ENCODE measurements at places on chromosomes 16 and 17.

GRCh38 chr17:43003542-43004172 is 2.9 kb upstream of the IFI35 start:
- no peak for DNase-seq

GRCh38 chr17:34434052-34434451 is 71.0 kb upstream of the CCL1 start:
- DNase-seq, result no peak

DNA sequence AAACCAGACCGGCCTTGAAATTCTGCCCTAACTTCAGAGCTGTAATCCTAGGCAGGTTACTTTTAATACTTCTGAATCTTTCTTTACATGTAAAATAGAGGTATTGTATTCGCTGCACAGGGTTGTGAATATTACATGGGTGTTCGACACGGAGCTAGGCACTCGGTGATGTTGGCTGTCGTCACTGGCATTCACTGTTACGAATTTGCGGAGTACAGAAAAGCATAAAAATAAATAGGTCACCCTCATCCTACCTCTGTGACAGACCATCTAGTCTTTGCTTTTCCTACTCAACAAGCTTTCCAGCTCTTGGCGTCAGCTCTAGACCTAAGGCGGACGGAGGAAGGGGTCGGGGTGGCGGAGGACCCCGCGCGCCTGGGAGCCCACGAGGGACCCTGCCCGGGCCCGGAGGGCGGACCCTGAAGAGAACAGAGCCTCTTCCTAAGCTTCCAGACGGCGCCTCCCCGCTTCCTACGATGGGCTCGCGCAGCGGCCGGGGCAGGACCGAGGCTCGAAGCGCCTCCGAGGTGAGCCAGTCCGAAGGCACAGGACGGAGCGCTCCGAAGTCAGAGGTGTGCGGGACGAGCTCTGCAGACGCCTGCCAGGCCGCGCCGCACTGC is 879 bp upstream of the SPG7 start:
- DNase-seq, result no peak

- DNase-seq, result no peak
These were observed 1.3 kb downstream of the HGS start for GRCh38 chr17:81685108-81685507.

- no peak for DNase-seq
These were observed 8.6 kb downstream of the UTP4 start for GRCh38 chr16:69141014-69141413.

- no peak for DNase-seq
These were observed 332.8 kb downstream of the MAF start for GRCh38 chr16:79267781-79268180.

- no peak for DNase-seq
These were observed 11.7 kb upstream of the CUEDC1 start for GRCh38 chr17:57966875-57967274.

- no peak for DNase-seq
These were observed 12.7 kb upstream of the STAC2 start for GRCh38 chr17:39238311-39238972.

- no peak for DNase-seq
These were observed 4.5 kb upstream of the HEXIM1 start for GRCh38 chr17:45143767-45144198.

DNA sequence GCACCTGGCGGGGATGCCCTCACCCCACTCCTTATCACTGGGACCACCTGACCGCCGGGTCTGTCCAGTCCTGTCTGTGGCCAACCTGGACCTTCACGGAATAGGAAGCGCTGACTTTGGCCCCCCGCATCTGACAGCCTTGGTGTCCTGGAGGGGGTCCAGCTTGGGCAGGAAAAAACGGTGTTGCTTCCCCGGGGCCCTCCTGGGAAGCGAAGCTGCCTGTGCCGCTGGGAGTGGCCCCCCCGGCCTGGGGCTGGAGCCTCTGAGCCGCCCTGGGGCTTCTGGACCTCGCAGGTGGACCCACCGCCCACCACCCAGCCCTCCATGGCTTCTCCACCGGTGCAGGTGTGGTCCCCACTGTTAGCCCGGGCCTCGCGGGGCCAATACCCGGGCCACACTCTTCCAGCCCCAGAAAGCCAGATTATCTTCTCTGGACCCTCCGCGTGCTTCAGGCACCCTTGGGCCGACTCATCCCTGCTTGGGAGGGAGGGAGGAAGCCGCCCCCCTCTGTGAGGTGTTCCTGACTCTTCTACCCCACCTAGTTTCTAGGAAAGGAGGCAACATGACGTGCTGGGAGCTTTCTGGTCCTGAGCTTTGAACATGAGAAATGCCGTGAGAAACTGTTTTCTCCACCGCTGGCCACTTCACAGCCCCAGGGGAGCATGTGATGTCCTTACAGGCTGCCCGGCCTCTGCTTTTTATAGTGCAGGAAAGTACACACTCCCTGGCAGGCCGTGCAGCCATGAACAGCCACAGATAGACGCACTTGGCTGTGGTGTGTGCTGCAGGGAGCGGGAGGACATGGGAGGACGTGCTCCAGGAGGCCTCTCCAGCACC is 1.1 kb downstream of the C1QTNF1 start:
- DNase-seq, result no peak

DNA sequence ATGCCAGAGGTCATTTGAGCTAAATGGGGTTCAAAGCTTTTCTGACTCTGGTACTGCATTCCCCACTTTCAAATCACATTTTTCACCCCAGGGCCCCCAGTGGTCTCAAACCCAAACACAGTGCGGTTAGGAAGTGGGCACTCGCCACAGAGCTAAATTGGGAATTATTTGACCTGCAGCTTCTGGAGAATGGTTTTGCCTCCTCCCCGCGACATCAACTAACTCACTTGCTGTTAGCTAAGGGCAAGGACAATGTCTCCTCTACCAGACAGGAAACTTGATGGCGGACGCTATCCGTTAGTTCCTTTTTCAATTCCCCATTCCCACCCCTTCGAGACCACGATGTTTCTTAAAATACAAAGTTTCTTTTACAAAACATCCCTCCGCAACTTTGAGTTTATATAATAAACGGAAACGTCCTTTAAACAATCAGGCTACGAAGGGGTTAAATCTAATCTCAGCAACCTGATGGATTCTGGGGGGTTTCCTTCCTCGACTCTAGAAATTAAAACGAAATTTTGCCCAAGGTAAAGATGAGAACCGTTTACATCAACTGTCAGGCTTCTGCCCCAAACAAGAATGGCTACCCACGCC is 500 bp upstream of the KAT7 start:
- DNase-seq, result no peak

Data from NCI-H146 (cell line).